Activated CD4-positive, alpha-beta T cell treated with anti-CD3 and anti-CD28 coated beads, Interleukin-2, amount 50 U/mL, for 16 hours (primary cell): ENCODE measurements at places on chromosomes 16 and 17.
A peak's percentile ranks its signal among the peaks of the same experiment; 100 is the strongest.

DNA sequence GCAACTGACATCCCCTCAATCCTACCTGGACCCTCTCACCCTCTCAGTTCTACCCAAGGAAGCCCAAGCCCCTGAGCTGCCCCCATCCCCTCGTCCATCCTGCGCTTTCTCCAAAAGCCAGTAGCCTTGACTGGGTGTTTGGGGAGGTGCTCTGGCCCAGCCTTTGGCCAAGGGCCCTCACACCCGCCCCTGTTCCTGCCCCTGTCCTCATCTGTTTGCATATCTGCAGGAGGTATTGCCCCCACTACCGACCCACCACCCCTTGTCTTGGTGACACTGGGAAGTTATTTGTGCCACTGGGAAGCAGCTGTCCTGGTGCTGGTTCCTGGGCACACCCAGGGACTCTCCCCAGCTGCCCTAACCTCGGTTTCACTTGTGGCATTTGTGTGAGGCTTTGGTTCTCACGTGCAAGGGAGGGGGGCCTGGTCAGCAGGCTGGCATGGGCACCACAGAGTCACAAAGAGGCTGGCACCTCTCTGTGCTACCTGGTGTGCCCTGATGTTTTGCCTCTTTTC lies 75.3 kb downstream of the MRC2 start:
- no peak for DNase-seq

GRCh38 chr16:72013389-72013788 lies 4.8 kb downstream of the DHODH start:
- DNase-seq = peak; percentile 20

GRCh38 chr17:53844491-53845107 lies 21.9 kb downstream of the KIF2B start:
- no peak for DNase-seq

- no peak for DNase-seq
These were observed 131.5 kb upstream of the MON1B start for GRCh38 chr16:77059446-77059845.

- DNase-seq = peak; percentile 74
These were observed 6.8 kb downstream of the ZNF267 start for GRCh38 chr16:31880322-31880979.

DNA sequence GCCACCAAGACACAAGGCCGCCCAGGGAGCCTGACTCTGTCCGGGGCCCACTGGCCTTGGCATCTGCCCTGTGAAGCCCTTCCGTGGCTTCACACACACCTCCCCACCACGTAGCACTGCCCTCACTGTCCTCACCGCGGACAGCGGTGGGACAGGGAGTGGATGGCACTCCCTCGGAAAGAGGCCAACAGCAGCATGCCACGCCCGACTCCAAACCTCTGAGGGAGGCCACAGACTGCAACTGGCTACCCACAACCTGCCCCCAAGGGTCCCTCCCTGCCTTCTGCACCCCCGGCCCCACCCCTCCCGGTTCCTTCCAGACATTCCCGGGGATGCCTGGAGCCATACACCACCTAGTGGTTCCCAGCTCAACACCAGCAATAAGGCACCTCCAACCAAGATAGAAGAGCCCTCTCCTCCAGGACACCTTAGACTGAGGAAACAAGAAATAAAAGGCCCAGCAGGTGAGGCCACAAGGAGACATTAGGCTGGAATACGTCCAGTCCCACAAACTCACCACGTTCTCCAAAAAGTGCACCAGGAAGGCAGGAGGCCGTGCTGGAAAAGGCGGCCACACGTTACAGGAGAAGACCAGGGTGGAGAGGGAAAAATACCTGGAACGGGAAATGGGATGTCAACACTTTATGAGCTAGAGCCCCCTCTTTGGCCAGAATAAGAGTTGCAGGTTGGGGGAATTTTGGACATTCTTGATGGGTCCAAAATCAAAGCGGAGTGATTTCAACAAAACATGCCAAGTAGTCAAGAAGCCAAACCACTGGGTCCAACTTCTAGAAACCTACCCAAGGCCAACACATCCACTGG lies 310.0 kb downstream of the SOX9 start:
- DNase-seq = no peak

GRCh38 chr17:72416054-72416675 lies 295.3 kb downstream of the SOX9 start:
- no peak for DNase-seq

- DNase-seq = no peak
These were observed 28.5 kb upstream of the SUPT4H1 start for GRCh38 chr17:58380207-58381123.

- no peak for DNase-seq
These were observed 271.1 kb upstream of the CCL2 start for GRCh38 chr17:33983824-33984574.
